ENCODE measurements at places on chromosomes 1 and 21.

DNA sequence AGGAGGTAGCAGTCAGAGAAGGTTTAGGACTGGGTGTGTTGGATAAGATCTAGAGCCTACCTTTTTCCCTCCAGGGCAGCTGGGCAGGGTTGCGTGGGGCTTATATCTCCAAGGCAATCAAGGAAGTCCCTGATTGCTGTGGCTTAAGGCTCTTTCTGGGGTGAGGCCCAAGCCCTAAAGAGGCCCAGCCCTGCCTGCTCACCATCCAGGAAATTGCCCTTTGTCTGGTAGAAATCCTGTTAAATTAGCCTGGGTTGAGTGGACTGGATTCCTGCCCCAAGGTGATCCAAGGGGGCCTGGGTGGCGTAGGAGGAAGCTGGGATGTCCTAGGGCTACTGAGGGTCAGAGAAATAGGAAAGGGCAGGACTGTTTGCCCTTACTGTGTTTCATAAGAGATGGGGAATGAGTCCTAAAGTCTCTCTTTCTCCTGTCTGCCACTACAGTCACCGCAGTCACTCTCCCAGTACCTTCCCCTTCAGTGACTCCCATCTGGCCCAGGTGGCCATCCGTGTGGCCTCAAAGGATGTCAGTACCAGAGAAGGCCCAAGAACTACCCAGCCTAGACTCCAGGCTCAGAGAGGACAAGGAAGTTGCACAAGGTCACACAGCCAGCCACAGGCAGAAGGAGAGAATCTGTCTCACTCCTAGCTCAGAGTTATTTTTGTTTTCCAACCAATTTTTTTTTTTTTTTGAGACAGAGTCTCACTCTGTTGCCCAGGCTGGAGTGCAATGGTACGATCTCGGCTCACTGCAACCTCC lies 25.8 kb downstream of the MFSD2A start:
- no peak for DNase-seq

- no peak for DNase-seq
Measured at GRCh38 chr1:86184426-86184825, 27.9 kb upstream of the COL24A1 start.

GRCh38 chr1:114341856-114342255 lies 169.1 kb downstream of the TRIM33 start:
- no peak for DNase-seq

GRCh38 chr1:198082576-198082975 lies 74.2 kb upstream of the NEK7 start:
- DNase-seq: no peak

- DNase-seq: no peak
Measured at GRCh38 chr1:194515916-194516315, 1329.5 kb upstream of the B3GALT2 start.

DNA sequence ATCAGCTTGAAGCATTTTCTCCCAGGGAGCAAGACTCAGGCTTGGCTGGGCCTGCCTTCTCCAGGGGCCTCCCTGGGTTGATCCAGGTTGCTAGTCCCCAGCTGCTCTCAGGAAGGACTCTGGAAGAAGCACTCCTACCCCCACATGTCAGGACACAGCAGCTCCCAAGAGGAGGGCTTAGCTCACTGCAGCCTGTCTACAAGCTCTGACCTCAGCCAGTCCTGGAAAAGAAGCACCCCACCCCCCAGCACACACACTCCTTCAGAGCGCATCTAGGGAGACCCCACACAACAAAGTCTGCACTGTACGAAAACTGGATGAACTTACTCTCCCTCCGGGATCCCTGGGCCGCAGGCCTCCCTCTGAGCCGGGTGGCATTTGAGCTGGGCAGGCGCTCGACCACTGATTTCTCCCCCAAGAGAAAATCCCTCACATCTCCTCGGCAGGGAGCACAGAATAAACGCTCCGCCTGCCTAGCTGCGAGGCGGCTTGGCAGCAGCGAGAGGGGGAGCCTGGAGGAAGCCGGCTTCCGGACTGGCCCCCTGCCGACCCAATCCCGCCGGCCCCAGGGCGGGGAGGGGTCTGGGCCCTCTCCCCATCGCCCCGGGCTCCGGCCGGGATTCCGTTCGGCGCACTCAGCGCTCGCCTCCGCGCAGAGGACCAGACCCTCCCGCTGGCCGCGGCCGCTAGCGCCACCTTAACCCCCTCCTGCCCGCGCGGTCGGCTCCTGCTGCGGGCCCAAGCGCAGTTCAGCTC lies at the start of gene KCNA2:
Gene KCNA2, minus strand, starts transcription at position 458 of the 756 bp plus-strand sequence. CDS start 1,576 bp downstream, outside the sequence.
- no peak for DNase-seq

DNA sequence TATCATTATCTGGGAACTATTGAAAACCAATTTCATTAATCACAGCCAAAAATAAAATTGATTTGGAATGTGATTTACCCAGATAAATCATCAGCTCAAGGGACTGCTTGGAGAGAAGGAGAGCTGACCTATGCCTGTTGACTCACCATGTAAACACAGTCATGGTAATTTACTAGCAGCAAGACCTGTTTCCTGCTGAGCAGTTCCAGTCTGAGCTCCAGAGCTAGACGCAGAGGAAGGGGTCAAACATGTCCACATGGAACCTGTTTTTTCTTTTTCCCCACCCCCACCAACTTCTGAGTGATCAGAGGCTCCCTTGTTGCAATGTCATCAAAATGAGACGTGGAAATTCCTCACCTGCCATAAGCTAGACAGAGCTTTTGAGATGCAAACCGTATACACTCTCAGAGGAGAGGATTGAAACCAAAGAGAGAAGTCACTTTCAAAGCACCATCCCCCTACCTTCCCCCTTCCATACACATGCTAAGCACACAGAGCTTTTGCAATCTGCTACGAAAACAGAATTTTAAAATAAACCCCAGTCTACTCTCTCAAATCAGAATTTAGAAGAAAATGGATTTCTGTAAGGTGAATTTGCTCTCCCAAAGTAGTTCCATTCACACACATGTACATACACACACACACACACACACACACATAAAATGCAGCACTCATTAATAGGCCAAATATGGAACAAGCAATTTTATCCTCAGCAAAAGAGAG lies 55.9 kb upstream of the PTGFRN start:
- peak; percentile 77 for DNase-seq

- DNase-seq: no peak
Measured at GRCh38 chr21:22597660-22598255, 1599.5 kb downstream of the NCAM2 start.

DNA sequence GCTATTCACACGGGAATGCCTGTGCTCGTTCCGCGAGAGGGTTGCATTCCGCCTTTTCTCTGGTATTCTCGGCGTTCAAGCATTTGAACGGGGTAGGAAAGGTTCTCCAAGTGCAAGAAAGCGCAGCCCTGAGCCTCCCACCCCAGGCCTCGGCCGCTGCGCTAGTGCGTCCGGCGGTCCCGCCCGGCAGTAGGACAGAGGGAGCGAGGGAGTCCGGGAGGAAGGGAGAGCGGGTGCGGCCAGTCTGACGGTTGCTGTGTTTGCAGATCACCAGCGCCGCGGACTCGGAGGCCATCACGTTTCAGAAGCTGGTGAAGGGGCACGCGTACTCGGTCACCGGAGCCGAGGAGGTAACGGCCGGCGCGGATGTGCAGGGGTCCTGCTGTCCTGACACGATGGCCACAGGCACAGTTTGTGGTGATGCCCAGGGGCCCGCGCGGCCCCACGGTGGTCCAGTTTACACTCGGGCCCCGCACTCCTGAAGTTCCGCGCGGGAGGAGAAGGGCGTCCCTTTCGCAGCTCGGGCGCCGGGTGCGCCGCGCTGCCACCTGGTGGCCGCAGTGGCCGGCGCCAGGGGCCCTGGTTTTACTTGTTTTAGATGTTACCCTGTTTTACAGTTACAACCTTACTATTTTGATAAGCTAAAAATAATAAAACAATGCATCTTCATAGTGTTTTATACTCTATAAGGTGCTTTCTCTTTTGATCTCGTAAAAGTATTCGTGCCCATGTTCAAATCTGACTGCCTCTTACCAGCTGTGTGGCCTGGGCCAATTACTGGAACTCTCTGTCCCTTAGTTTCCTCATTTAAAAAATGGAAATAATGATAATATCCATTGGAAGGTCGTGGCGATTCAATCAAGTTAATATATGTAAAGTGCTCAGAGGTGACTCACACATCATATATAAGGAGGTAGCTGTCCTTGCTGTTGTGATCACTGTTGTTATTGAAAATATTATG lies 36.7 kb downstream of the CAPN2 start:
- no peak for DNase-seq

GRCh38 chr1:23452011-23452411 lies 27.5 kb upstream of the TCEA3 start:
- peak; percentile 79 for DNase-seq

DNA sequence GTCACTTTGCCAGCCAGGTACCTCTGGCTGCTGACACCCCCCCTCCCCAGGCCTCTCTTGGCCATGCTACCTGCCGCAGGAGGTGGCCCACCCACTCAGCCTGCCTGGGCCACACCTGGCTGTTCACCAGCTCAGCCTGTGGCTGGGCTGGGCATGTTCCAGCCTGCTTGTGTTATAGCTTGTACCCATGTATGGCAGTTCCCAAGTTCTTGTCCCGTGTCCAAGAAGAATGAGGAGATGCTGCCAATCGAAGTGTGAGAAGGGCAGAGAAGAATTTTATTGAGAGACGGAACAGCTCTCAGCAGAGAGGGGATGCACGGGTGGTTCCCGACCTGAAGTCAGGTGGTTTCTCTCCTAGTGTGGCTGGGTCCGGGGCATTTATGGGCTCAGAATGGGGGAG lies 3.9 kb upstream of the MMEL1 start:
- peak; percentile 16 for DNase-seq

DNA sequence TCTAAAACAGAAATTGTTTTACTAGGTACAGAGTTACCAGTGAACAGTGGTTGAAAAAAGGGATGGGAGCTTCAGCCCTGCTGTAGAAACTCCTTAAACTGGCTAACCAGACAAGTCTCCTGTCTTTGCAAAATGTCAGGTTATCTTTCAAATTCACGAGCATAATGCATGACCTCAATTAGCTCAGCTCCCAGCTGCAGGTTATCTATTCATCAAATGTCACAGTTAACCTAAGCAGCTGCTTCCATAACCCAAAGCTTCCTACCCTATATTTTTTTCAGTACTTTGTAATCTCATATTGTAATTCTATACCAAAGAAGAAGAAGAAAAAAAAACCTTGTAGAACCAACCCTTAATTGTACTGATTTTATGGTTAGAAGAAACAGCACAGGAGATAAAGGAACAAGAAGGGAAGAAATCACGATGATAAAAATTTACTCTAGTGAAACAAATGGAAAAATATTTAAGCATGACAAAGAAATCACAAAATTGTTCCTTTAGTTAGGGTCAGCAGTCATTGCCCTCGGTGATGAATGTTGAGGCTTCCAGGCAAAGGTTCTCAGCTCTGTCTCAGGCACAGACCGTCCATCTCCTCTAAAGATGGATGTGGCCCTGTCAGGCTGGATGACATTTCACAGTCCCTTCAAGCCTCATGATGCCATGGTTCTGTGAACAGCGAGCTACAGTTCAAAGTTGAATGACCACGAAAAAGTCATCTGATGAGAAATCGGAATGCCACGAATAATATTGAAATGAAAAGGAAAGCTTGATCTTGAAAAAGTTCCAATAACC lies 95.9 kb downstream of the PLD5 start:
- DNase-seq: no peak

GRCh38 chr1:100866041-100866900 lies 28.4 kb downstream of the EXTL2 start:
- peak; percentile 42 for DNase-seq

- no peak for DNase-seq
Measured at GRCh38 chr1:76141929-76142328, 67.4 kb downstream of the ST6GALNAC3 start.

- no peak for DNase-seq
Measured at GRCh38 chr1:177600936-177601335, 368.9 kb downstream of the SEC16B start.

DNA sequence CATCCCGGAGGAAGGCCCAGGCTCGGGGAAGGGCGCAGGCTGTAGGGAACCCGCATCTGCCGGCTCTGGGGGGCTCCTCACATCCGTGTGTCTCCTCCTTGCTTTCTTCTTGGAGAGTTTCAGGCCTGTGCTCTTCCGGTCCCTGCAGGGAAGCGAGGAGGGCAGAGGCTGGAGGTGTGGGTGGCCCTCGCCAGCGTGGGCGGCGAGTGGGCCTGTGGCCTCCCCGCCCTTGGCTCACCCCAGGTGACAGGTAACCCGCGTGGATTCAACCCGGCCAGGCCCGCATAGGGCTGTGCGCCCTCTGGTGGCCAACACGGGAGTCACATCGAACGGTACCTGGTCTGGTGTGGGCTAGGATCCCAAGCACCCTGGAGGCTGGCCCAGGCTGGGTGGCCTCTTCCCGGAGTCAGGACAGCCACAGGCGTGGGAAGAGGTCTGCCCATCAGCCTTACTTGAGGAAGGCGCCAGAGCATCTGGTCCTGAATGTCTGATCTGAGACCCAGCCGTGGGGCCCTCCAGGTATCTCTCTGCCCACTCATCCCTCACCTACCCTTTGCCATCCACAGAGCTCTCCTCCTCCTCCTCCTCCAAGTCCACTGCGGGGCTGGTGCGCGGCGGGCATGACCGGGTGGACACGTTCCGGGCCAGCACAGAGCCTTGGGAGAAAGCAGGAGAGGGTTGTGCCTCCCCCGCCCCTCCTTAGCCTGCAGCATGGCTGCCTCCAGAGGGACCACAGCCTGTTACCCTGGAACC lies 9.6 kb upstream of the TNFRSF25 start:
- DNase-seq: no peak

DNA sequence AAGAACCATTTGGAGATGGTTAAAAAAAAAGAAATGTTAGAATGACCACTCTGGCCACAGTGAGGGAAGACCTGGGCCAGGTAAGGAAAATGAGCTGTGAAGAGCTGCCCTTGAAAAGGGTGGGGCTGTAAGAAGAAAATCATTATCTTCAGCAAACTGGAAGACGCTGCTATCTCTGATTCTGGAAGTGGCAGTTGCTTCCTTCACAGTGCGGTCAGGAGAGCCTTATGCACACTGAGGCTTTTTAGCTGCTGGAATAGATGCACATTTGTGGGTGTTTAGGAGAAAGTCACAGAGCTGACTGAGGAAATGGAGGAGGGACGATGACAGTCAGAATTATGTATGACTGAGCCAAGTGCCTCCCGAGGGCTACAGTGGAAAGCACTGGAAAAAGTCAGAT lies 91.6 kb downstream of the TBX19 start:
- no peak for DNase-seq

GRCh38 chr1:116075990-116076389 lies 35.2 kb upstream of the MAB21L3 start:
- no peak for DNase-seq

- no peak for DNase-seq
Measured at GRCh38 chr21:16811011-16811410, 701.8 kb upstream of the CXADR start.

- DNase-seq: no peak
Measured at GRCh38 chr1:174682419-174683008, 234.8 kb downstream of the GPR52 start.

- DNase-seq: no peak
Measured at GRCh38 chr1:232962761-232963745, 12.6 kb downstream of the NTPCR start.

GRCh38 chr1:113226148-113226547 lies 153.2 kb downstream of the LRIG2 start:
- peak; percentile 11 for DNase-seq

GRCh38 chr1:55262822-55263221 lies 47.7 kb upstream of the USP24 start:
- peak; percentile 26 for DNase-seq

- DNase-seq: no peak
Measured at GRCh38 chr1:30478283-30478682, 245.1 kb downstream of the MATN1 start.

All from H4 (cell line).